ENCODE measurements at places on chromosomes 6 and 20.

- DNase-seq: no peak
Measured at GRCh38 chr20:24124951-24125650, 136.5 kb upstream of the GGTLC1 start.

GRCh38 chr20:63305393-63305792 is 12.4 kb downstream of the COL20A1 start:
- DNase-seq: no peak

DNA sequence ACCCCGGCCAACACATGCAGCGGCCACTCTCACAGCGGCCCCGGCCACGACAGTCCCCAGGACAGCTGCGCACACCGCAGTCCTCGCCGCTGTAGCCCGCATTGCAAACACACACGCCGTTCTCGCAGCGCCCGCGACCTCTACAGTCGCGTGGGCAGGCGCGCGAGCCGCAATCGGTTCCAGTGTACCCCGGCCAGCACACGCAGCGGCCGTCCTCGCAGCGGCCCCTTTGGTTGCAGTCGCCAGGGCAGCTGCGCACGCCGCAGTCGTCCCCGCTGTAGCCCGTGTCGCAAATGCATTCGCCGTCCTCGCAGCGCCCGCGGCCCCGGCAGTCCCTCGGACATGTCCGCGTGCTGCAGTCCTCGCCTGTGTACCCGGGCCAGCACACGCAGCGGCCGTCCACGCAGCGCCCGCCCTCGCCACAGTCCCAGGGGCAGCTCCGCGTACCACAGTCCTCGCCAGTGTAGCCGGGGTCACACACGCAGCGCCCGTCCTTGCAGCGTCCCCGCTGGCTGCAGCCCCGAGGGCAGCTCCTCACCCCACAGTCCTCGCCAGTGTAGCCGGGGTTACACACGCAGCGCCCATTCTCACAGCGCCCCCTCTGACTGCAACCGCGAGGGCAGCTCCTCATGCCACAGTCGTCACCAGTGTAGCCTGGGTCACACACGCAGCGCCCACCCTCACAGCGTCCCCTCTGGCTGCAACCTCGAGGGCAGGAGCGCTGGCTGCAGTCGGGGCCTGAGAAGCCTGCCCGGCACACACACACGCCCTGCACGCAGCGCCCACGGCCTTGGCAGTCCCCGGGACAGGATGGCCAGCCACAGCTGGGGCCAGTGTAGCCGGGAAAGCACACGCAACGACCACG is 12.5 kb downstream of the TNXB start:
- no peak for DNase-seq

DNA sequence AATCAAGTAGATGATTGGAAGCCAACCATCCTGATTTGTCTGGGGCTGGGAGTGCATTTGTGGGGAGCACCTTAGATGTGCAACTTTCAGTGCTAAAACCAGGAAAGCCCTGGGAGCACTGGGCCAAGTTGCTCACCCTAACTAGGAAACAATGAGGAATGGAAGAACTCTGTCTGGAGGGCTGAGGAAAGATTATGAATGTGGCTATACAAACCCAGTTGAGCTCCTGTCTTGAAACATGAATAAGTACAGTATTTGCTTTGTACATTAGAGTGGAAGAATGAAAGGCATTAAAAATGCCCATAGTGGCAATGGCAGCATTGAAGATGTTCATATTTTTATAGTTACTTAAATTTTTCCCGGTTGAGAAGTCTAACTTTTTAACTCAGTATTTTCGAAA is 121.1 kb downstream of the HDGFL1 start:
- DNase-seq: no peak

GRCh38 chr6:46556053-46556452 is 64.8 kb upstream of the RCAN2 start:
- no peak for DNase-seq

- no peak for DNase-seq
Measured at GRCh38 chr6:90151576-90152422, 144.8 kb downstream of the BACH2 start.

- no peak for DNase-seq
Measured at GRCh38 chr6:42177514-42178364, 4.6 kb downstream of the GUCA1A start.

- no peak for DNase-seq
Measured at GRCh38 chr20:41155261-41155660, 17.9 kb downstream of the PLCG1 start.

GRCh38 chr6:34536959-34537848 is 18.9 kb downstream of the SPDEF start:
- no peak for DNase-seq

DNA sequence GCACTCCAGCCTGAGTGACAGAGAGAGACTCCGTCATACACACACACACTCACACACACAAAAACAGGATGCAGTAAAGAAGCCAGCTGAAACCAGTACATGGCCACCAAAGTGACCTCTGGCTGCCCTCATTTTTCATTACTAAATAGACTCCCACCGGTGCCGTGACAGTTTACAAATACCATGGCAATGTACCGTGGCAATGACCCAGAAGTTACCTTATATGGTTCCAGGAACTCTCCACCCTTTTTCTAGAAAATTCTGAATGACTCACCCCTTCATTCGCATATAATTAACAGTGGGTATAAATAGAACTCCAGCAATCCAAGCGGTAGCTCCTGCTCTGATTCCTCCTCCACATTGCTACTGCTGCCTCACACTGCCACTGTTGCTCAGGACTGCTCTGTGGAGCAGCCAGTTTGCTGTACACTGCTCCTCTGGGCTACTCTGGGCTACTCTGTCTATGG is 57.7 kb downstream of the SNX5 start:
- DNase-seq: peak; percentile 97

- DNase-seq: peak; percentile 97
Measured at GRCh38 chr6:67630146-67630545, 1004.9 kb upstream of the ADGRB3 start.

DNA sequence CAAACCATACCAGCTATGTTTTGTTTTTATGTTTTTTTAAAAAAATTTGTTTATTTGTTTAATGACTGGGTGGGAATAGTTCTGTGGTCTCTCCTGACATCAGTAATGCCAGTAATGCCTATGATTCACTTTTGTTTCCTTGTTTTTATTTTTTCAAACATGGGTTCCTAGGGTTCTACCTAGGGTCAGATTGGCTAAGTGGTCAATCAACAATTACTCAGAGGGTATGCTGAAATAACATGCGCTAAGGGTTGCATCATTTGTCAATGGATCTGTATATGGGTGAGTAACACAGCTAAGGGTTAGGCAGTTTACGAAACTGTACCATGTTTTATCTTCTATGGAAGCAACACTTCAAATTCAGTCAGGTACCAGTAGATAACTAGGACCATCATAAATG is 583.8 kb upstream of the GJE1 start:
- DNase-seq: peak; percentile 73

- no peak for DNase-seq
Measured at GRCh38 chr6:167481307-167481926, 156.5 kb downstream of the TTLL2 start.

GRCh38 chr6:135759831-135760230 is 91.7 kb upstream of the PDE7B start:
- peak; percentile 34 for DNase-seq

DNA sequence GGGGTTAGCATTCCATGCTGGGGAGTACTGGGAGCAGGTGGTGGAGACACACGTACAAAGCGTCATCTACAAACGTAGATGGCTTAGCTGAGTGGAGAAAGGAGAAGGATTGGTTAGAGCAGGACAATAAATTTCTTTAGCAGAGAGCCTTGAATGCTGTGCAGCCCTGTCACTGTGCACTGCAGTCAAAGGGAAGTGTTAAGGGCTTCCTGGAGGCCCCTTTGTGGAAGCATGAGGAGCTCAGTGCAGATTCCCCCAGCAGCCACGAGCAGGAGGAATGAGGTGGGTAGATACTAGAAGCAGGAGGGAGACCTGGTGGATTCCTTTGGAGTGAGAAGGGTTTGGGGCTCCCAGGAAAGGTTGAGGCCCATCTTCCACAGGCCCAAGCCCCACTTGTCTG is 6.1 kb upstream of the TREML4 start:
- no peak for DNase-seq

DNA sequence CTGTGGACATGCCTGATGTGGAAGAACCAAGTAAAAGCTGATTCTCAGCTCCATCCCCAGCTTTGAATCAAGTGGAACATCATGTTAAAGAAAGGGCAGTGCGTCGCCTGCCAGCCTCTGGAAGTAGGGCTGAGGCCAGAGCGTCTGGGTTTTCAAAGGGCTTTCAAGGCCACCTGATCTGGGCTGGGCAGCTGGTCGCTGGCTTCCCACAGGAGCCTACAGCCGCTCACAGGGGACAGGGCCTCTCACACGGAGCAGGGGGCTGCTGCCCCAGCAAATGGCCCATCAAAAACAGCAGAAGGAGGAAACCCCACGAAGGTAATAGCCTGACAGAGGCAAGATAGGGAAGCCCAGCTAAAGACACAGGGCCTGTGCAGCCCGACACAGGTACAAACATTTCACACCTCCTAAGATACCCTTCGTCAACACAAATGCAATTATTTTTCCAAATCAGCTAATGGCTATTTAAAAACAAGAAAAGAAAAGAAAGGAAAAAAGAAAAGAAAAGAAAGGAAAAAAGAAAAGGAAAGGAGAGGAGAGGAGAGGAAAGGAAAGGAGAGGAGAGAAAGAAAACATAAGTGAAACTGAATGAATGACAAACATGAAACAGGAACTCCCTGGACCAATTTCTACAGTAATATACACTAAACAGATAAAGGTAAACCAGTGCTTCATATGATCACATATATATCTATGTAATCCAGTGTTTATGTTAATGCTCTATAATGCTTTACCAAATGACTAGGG is 24.8 kb downstream of the RRBP1 start:
- no peak for DNase-seq

GRCh38 chr6:101779051-101779844 is 385.7 kb downstream of the GRIK2 start:
- DNase-seq: peak; percentile 63

- DNase-seq: no peak
Measured at GRCh38 chr6:134846031-134846430, 103.9 kb downstream of the ALDH8A1 start.

- no peak for DNase-seq
Measured at GRCh38 chr6:154534531-154534930, 24.0 kb upstream of the CNKSR3 start.

All from M059J (cell line).